Activated T-helper 1 cell treated with anti-CD3 and anti-CD28 coated beads, Interleukin-12 subunit alpha, Interleukin-12 subunit beta, Interleukin-2, Interleukin-4 antibody, amounts not matched to agents 30 ng/mL and 10 ng/mL and 1 ng/mL, durations not matched to agents 14 hours and 24 hours and 36 hours (primary cell): ENCODE measurements at places on chromosomes 13 and 19.

DNA sequence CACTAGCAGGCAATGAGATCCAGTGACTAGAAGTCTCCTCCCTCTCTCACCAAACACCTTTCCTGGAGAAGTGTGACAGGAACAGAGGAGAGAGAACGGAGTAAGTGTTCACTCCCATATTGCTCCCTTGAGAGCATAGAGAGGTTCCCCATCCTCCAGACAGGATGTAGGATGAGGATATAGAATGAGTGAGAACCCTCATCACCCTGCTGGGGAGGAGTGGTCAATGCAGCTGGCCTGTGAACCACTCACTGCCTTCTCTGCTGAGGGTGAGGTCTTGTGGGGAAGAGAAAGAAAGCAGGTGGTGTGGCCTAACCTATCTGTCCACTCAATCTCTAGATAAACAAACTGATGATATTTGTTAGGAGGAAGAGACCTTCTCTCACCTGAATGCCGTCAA, 386.6 kb downstream of the PCDH20 start:
- no peak for DNase-seq

GRCh38 chr13:103965506-103966243, 899.5 kb upstream of the SLC10A2 start:
- DNase-seq, result no peak

DNA sequence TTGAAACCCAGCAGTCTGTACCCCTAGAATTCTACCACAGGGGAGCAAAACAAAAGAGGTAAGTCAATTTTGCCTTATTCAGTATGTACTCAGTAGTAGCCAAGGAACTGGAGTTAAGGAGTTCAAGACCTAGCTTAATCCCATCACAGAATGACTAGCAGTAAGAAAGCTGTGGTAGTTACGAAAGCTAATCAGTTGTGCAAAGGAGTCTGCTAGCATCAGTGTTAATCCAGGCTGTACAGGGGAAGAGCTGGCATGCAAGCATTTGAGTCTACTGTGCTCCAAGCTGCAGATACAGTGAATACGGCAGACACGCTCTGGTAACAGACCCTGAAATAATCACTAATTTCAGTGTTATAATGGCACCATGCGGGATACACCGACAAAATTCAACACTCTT, 4.7 kb downstream of the DNMT1 start:
- no peak for DNase-seq

- DNase-seq, result no peak
These were observed 10.3 kb downstream of the GIPC3 start for GRCh38 chr19:3595521-3596061.

DNA sequence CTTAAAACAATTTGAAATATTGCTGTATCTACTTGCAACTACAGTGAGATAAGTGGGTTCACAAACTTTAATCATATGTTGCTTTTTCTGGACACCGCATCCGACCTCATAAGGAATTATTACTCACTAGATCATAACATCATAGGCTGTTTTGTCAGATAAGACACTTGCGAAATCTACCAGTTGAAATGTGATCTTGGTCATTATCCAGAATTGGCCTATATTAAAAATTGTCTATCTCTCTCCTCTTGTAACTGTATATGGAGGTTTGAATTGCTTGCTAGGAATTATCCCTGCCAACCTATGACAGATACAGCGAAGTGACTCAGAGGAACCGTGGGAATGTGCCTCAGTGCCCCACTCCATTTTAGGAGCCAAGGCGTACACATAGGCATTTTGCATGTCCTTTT, 117.0 kb upstream of the POSTN start:
- DNase-seq, result no peak

DNA sequence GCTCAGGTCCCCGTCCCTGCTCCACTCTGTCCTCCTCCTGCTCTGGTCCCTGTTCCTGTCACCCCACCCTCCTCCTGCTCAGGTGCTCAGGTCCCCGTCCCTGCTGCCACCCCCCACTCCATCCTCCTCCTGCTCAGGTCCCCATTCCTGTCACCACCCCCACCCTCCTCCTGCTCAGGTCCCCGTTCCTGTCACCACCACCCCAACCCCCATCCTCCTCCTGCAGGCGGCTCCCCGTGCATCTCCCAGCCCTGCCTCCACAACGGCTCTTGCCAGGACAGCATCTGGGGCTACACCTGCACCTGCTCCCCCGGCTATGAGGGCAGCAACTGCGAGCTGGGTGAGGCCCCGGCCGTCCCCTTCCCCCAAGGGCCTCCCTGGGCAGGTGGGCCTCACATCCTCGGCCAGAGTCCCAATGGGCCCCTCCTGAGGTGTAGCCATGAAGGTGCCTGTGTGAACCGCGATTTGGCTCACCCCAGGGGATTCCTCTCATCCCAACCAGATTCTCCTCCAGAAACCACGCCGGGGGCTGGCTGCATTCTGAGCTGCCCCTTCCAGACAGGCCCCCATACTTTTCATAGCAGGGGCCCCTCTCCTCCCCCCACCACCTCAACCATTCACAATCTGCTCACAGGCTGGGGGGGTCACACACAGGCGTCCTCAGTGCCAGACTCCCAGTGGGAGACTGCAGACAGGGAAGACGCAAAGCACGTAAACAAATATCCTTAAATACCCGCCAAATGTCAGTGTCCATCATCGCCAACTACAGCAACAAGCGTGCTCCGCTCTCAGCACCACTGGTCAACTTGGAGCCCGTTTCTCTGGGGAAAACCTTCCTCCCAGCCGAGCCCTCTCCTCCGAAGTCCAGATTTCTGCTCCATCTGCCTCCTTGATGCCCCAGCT, 4.6 kb downstream of the PROZ start:
- DNase-seq, result no peak
